ENCODE measurements at places on chromosomes 16 and 17.

- DNase-seq = no peak
Measured at GRCh38 chr16:67391424-67392300, 1.6 kb downstream of the TPPP3 start.

GRCh38 chr17:12627177-12627629 lies 38.5 kb upstream of the MYOCD start:
- no peak for DNase-seq

GRCh38 chr17:31919802-31920525 lies 16.8 kb upstream of the SUZ12 start:
- peak; percentile 50 for DNase-seq

GRCh38 chr17:30344283-30345088 lies 10.6 kb upstream of the TMIGD1 start:
- DNase-seq = no peak

DNA sequence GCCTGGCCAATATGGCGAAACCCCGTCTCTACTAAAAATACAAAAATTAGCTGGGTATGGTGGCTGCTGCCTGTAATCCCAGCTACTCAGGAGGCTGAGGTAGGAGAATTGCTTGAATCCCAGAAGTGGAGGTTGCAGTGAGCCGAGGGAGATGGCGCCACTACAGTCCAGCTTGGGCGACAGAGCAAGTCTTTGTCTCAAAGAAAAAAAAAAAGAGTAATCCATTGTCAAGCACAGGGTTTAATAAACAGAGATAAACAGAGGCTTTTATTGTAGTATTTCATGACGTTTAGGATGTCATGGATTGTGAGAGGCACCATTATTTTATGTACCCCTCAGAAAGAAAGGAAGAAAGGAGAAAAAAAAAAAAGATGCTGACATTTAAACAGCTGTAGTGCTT lies 75.2 kb upstream of the RNU2-1 start:
- DNase-seq = no peak

DNA sequence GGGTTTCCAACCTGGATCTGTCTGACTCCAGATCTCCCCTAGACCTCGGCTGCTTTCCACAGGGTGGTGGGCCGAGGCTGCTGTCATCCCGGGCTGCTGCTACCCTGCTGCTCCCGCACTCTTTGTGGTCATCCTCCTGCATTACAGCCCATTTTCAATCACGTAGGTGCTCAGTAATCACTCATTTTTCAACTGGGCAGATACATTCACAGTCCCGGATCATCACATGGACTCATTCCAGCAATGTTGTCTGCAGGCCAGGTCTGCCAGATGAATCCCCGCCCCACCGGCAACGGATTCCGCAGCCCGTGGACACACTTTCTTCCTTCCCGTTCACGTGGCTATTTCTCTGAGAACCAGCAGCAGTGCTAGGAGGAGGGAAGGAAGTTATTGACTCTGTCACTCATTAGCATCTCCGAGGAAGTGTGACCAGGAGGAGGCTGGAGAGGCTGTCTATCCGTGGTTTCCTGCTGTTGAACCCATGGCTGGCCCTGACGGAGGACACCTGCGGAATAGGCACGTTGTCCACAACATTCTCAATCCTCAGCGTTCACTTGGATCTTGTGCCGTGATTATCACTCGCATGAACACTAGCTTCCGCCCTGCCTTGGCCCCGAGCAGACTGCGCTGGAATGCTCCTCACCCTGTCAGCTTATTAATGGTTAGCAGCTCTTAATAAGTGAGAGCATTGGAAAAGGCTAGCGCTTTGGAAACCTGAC lies 14.7 kb upstream of the ZCCHC14 start:
- no peak for DNase-seq

GRCh38 chr17:40341808-40342503 lies 22.6 kb downstream of the GJD3 start:
- peak; percentile 39 for DNase-seq

- peak; percentile 17 for DNase-seq
Measured at GRCh38 chr16:57651344-57652333, 16.5 kb upstream of the ADGRG3 start.

DNA sequence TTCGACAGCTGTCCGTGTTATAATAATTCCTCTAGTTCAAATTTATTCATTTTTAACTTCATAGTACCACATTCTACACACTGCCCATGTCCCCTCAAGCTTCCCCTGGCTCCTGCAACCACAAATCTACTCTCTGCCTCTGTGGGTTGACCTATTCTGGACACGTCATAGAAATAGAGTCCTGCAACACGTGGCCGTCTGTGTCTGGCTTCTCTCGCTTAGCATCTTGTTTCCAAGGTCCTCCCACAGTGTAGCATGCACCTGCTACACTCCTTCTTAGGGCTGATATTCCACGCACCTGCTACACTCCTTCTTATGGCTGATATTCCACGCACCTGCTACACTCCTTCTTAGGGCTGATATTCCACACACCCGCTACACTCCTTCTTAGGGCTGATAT lies 16.5 kb downstream of the SCGB1C2 start:
- DNase-seq = no peak

DNA sequence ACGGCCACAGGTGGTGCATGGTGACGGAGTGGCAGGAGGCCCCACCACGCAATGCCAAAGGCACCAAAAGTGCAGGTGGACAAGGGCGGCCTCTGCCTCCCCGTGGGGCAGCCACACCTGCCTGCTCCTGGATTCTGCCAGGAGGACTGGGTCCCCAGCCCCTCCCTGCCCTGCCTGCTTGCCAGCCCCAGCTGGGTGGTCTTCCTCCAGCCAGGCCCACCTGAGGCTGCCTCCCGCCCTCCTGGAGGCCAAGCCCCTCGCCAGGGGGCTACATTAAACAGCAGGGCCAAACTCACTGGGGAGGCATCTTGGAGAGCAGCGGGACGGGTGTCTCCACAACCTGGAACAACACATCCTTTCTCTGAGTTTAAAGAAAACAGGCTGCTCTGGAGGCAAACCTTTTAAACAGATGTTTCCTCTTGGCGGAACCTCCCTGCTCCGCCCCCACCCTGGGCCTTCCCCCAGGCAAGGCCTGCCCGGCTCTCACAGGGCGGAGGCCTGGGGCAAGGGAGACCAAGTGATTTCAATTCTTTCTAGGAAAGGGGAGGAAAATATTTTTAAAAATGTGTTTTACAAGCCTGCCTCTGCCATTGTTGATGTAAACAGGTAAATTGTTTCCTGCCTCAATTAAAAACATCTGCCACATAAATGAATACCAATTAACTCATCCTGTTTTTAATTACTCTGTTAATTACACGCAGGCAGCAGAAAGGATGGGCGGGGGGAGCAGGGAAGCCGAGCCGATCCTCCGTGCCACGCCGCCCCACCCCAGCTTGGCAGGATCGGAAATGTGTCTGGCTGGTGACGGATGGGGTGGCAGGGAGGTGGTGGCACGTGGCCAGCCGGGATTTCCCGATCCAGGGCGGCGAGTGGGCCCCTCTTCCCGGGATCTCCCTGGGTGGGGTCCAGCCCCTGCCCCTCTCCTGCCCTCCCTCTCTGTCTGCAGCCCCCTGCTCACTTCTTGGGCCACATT lies 54.4 kb upstream of the PABPN1L start:
- DNase-seq = peak; percentile 41

GRCh38 chr16:55574811-55575210 lies 8.3 kb downstream of the CAPNS2 start:
- no peak for DNase-seq

DNA sequence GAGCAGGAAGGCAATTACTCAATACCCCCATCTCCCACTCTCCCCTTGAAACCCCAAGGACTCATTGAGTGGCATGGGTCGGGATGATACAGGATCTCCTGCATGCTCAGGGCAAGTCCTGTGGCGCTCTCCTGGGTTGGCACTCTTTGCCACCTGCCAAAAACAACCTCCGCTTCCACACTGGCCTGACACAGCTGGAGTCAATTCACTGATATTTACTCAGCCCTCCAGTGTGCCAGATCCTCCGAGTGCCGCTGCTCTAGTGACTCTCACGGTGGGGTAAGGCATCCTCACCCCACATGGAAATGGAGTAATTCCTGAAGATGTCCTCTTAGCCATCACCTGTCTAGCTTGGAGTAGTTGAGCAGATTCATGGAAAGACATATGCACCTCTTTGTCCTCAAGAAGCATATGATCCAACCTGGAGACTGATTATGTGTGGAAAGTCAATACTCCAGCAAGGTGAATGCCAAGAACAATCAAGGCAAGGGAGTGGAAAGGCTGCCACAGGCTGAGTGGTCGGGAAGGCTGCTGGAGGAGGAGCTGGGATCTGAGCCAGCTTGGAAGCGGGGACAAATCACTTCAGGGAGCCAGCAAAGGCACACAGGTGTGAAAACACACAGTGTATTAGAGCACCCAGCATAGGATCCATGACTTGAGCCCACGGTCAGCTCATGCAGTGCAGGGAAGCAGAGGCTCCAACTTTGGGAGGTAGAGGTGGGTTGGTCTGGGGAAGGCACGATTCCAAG lies 12.6 kb upstream of the GOSR2 start:
- no peak for DNase-seq

DNA sequence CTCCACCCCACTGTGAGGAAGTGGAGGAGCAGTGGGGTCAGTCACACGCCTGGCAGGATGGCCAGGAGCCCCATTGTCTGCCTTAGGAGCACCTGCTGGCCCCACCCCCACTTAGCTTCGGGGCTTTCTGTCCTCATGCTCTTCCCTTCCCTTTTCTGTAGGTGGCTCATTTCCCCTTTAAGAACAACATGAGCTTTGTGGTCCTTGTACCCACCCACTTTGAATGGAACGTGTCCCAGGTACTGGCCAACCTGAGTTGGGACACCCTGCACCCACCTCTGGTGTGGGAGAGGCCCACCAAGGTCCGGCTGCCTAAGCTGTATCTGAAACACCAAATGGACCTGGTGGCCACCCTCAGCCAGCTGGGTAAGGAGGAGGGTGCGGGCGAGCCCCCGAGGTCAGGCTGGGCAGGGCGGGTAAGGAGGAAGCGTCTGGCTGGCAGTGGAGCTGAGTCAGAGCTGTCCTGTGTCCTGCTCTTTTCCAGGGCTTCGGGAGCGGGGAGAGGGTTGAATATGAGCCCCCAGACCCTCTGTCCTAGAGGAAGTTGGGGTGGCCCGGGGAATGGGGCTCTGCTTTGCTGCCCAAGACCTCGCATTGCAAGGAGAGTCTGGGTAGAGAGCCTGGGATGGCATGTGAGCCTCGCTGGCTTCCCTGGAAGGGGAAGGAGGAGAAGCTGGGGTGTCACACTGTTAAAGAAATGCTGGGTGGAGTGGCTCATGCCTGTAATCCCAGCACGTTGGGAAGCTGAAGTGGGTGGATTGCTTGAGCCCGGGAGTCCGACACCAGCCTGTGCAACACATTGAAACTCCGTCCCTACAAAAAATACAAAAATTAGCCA lies 9.2 kb upstream of the SERPINF1 start:
- DNase-seq = no peak

- DNase-seq = peak; percentile 97
Measured at GRCh38 chr17:58337600-58338453, 9.2 kb upstream of the TSPOAP1 start.

GRCh38 chr17:40017422-40018080 lies 2.3 kb downstream of the CSF3 start:
- DNase-seq = no peak

- no peak for DNase-seq
Measured at GRCh38 chr17:29150161-29150560, 30.0 kb downstream of the MYO18A start.

DNA sequence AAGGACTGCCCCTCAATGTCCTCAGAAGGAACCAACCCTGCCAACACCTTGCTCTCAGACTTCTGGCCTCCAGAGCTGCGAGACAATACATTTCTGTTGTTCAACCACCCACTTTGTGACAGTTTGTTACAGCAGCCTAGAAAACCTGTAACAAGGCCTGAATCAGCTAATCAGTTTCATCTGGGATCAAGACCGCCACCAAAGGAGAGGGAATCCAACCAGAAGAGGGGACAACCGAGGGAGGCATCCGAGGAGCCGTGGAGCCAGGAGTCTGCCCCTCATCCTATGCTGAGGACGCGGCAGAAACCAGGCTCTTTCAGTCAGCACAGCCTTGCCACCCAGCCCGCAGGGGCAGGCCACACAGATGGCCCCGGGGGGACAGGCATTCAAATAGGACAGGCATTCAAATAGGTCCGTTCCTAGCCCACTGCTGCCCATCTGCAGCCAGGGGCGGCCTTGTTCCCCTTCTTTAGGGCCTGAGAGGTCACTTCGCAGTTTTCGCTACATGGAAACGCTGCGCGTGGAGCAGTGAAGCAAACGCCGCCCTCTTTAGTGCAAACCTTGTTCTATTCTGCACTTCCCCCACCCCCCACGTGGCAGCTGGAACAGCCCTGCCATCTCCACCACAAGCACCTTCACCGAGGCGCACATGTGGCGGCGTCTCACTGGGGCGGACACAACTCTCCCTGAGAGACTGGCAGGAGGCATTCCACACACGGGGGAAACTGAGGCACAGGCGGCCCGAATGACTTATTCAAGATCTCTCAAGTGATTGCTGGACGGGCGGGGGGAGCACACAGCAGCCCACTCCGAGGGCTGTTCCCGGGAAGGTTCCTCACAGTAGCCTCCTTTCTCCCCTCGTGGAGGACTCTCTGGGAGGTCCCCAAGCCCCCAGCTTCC lies 26.7 kb downstream of the FA2H start:
- no peak for DNase-seq

DNA sequence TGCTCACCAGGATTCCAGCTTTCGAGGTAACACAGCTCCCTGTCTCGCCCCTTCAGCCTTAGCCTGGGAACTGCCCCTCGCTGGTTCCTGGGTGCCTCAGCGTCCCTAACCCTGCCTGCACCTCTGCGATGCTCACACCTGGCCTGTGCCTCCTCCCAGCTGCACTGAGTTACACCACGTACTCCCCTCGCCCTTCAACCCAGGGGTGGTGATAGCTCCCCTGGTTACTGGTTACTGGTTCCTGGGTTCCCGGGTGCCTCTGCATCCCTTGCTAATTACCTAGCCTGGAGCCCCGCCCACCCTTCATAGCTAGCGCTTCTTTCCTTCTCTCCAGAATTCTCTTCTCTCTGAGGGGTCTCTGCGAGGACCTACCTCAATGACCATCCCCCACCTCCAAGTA lies 65.3 kb upstream of the PLCG2 start:
- no peak for DNase-seq

DNA sequence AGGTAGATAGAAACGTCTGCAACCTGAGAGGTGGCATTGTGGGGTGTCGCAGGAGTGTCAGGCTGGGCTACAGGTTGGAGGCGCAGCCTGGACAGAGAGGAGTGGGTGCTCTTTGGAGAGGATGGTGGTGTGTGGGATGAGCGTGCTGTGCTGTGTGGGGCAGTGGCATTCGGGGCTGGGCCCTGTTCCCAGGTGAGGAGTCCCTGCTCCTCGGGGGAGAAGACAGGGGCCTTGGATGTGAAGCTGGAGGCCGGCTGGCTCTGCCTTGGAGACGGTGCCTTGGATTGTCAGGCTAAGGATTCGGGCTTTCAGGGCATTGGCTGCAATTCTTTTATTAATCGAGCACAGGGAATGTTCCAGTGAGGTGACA lies 69.3 kb downstream of the BANP start:
- DNase-seq = no peak
